Aorta (tissue), 5 donors: ENCODE measurements at places on chromosomes 4 and X. TPM values are rescaled to one million over a fixed set of nuclear protein-coding genes. Genes with fewer than 3 reads are reported as not detected.

DNA sequence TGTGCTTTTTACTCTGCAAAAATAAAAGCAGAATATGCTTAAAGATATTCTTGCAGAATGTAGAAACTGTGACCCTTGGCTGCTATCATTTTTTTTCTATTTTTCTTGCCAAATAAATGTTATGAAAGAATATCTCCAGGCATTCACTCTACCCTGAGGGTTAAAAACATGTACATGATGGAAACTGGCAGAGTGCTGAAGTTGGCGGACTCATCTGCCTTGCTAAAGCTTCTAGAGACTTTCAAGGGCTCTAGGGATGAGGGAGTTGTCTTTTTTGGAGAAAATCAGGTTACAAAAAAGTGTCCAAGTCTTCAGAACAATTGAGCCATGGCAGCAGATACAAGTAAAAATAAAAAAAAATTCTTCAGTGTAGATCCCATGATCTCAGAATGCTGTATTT, 40.5 kb upstream of the NRK start:
- DNase-seq, result no peak

DNA sequence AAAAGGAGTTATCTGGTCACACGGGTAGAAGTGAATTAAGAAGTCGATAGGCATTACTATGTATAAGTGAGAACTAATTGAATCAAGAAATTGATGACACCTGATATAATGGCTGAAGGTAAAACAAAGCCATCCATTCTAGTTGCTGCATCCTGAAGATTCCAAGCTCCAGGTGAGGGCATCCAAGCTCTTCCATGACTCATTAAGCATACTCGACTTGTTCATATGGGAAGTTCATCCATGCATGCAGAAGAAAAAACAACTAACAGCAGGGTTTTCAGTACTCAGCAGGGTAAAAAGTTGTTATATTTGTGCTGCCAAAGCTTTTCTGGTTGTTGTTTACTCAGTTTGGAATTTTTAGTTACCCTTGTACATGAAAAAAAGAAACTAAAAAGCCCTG, 508.0 kb upstream of the CXorf51A start:
- DNase-seq, result no peak

DNA sequence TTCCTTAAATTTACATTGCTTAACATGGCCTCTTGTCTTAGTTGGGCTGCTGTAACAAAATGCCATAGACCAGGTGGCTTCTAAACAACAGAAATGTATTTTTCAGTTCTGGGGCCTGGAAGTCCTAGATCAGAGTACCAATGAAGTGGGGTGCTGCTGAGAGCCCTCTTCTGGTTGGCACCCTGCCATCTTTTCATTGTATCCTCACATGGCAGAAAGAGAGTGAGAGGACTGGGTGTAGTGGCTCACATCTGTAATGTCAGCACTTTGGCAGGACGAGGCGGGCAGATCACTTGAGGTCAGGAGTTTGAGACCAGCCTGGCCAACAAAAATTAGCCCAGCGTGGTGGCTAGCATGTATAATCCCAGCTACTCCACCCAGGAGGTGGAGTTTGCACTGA, 12.0 kb upstream of the KLB start:
- no peak for DNase-seq

Gene DGAT2L6
- total RNA-seq, result not detected

Gene STK26
- 6.5 TPM for total RNA-seq

Gene IL21
- not detected for total RNA-seq

Gene PABPC1L2A
- not detected for total RNA-seq
